Lower lobe of right lung (tissue), 2 donors: ENCODE measurements at places on chromosomes 13 and 19.

DNA sequence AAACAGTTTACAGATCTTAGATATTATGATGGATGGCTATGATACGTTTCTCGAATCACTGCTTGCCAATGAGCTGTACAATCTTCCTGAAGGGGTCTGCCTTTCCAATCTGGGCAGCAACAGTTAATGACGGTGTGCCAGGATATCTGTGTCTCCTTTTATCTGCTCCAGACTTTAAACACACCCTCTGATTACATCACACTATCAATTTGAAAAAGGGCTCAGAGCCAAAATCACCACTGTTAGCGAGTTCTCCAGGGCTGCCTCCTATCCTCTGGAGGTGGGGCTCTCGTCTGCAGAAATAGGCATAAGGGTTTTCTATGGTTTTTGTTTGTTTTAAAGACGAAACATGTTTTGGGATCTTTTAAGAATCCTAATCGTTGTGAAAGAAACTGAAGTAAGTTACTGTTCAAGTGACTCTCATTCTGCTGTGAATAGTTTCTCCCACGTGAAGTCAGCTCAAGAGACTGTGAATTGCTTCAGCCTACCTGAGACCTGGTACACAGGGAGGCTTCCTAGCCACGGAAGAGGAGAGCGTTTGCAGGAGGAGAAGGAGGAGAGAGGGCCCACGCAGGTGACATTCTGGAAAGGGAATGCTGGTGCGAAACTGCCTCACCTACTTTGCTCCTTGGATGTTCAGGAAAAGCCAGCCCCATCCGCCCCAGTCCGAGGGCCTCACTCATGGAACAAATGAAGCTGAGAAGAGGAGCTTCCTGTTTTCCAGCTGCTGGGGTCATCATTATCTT lies 15.2 kb upstream of the GJA3 start:
- H3K27ac ChIP-seq, result no peak overlapping the region
- no peak for DNase-seq
- peaks cover 40% of the 10 kb centered on the region for H3K27me3 ChIP-seq
- no peak overlapping the region for H3K4me3 ChIP-seq
- H3K36me3 ChIP-seq, result no peaks in the 10 kb centered on the region

GRCh38 chr19:1567116-1567847 lies 843 bp downstream of the MEX3D start:
- peak overlapping the region; percentile 82 for H3K27ac ChIP-seq
- peak overlapping the region; percentile 73 for H3K4me3 ChIP-seq
- peaks cover 14% of the 10 kb centered on the region for H3K4me1 ChIP-seq
- H3K36me3 ChIP-seq, result no peaks in the 10 kb centered on the region

- H3K27me3 ChIP-seq, result no peaks in the 10 kb centered on the region
- H3K4me1 ChIP-seq, result peaks cover 5% of the 10 kb centered on the region
- peaks cover 14% of the 10 kb centered on the region for H3K36me3 ChIP-seq
- H3K4me3 ChIP-seq, result no peak overlapping the region
- H3K27ac ChIP-seq, result no peak overlapping the region
Measured at GRCh38 chr13:45951724-45952123, 100.2 kb upstream of the SIAH3 start.

- no peaks in the 10 kb centered on the region for H3K4me1 ChIP-seq
- no peaks in the 10 kb centered on the region for H3K36me3 ChIP-seq
- peaks cover 3% of the 10 kb centered on the region for H3K27me3 ChIP-seq
- no peak overlapping the region for H3K4me3 ChIP-seq
- H3K27ac ChIP-seq, result no peak overlapping the region
Measured at GRCh38 chr13:51832471-51833152, 12.4 kb downstream of the TMEM272 start.

DNA sequence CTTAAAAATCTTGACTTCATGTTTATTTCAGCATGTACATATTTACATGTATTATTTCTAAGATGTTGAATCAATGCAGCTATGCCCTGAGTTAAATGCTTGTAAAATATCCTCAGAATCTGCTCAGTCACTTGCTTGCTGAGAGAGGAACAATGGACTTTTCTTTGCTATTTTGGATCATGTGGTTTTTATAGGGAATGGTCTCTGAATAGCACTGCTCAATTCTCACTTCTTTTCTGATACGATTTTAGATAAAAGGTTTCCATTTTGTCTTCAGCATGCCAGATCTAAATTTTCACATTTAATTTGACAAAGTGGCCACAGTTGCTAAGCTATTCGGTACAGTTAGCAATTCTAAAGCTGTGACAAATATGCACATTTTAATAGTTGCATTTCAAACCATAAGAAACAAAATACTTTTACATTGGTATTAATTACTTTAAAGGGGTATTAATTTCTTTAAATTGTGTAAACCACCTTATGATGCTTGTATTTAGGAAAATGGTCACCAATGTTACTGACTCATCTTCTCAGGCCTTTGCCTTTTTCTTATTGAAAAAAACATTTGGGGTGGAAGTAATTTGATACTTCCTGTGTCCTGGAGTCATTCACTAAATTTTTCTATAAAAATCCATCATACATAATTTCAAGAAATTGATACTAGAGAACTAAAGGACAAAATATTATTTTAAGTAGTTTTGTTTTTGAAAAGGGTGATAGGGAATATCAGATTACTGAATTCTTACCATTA lies 113.5 kb downstream of the MYO16 start:
- H3K36me3 ChIP-seq, result no peaks in the 10 kb centered on the region
- H3K4me3 ChIP-seq, result no peak overlapping the region
- H3K27me3 ChIP-seq, result no peaks in the 10 kb centered on the region
- DNase-seq, result no peak
- no peaks in the 10 kb centered on the region for H3K4me1 ChIP-seq

- H3K4me1 ChIP-seq, result peaks cover 59% of the 10 kb centered on the region
- peak overlapping the region; percentile 88 for H3K27ac ChIP-seq
- peak; percentile 69 for DNase-seq
Measured at GRCh38 chr19:46297700-46298478, 1.0 kb downstream of the HIF3A start.
